ENCODE measurements at places on chromosomes 3 and 15. TPM values are rescaled to one million over a fixed set of nuclear protein-coding genes. Genes with fewer than 3 reads are reported as not detected.
A peak's percentile ranks its signal among the peaks of the same experiment; 100 is the strongest.

The CERS3 gene
- total RNA-seq: not detected

The PPP2R3A gene
- 16.9 TPM for total RNA-seq

DNA sequence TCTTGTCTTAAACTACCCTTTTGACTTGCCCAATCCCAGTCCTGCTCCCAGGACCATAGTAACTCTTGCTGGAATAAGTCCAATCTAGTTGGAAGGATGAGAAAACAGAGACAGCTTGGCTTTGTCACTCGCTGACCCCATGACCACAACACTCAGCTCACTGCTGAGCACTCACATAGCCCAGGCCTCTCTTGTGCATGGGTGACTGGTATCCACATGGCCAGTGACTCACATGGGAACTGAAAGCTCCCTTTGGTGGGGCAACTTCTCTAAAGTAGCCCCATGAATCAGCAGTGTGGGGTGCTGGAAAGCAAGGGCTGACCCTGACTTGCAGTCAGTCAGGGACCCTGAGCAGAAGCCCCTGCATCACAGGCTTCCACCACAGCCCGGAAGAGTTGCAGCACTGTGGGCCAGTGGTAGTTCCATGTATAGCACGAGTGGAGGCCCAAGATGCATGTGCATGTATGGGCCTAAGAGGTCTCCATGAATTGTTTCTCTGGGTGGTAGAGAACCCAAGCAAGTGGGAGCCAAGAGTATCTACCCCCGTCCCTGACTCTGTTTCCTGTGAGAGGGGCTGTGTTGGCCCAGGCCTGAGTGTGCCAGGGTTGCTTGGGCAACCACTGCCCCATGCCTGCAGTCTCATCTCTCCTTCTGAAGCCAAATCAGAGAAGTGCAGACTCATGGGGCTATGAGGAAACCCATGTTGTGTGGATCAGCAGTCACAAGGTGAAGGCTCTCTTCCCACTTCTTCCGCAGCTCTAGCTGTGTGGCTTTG is 62.1 kb upstream of the XCR1 start:
- peak; percentile 48 for DNase-seq

DNA sequence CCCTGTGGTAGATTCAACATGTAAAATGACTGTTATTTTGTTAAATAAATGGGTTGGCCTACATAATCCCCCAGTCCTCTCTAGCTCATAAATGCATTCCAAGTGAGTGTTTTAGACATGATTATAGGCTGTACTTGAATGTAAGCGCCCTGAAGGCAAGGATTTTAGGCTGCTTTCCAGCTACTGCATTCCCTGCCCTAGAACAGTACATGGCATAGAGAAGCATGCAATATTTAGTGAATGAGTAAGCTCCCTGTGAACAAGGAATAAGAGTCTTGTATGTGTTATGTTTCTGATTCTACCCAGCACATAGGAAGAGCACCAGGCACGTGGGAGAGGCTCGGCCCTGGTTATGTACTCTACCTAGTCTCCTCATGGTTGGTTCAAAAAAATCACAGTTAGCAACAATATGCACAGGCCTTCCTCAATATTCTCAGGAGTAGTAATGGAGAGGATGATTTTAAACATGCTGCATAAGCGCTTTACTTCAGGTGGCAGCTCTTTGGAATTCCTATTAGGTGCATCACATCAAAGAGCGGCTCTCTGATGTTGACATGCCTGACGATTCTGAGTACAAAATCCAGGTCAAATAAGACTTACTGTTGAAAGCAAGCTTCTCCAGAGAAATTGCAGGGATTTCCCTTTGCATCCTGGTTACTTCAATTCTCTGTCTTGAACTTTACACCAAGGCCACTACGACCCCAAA is 456.6 kb downstream of the MAGI1 start:
- DNase-seq: no peak

DNA sequence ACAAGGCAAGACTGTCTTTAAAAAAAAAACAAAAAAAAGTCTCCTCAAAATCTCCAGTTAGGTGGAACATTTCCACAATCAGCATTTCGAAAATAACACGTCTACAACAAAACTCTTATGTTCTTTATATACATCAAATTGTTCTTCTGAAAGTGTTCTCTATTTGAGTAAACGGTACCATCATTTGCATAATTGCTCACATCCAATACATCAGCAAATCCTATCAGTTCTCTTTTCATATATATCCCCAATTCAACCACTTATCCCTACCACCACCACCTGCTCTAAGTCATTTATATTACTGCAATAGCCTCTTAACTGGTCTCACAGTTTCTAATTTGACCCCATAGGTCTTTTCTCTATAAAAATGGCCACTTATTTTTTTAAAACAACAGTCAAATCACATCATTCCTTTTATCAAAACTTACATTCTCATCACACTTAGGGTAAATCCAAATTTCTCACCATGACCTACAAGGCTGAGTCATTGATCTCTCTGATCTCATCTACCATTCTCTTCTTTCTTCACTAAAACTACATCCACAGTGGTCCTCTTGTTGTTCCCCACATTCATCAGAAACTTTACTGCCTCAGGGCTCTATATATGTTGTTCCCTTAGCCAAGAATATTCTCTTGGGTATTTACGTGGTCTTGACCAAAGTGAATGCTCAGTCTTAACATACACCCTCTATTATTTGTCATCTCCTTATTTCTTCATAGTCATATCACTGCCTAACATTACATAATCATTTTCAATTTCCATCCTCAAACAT is 237.0 kb downstream of the SCAPER start:
- DNase-seq: no peak

- no peak for DNase-seq
These were observed 748.1 kb downstream of the GBE1 start for GRCh38 chr3:81013360-81013759.

DNA sequence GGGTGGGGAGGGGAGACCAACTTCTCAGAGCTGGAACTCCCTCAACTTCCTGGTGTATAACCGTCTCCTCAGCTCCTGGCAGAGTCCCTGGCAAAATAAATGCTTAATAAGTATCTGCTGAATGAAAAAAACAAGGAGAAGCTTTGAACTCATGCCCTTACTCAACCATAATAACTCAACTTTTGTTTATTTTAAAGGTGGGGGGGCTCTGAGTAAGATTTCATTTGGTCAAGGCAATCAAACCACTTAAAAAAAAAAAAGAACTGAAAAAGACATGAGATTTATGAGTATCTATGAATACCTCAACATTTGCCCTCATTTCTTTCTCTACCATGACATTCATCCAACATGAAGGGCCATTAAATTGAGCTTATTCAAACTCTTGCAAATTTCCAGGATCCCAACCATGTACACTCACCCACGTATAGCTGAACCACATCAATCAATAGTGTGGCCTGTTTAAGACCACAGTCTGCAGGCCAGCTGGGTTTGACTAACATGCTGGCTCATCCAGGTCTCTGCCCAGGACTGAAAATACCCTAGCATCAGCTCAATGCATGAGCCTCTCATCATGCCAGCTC is 157.9 kb downstream of the FOXP1 start:
- DNase-seq: no peak

- DNase-seq: no peak
These were observed 11.3 kb downstream of the SETD2 start for GRCh38 chr3:47152578-47152977.

DNA sequence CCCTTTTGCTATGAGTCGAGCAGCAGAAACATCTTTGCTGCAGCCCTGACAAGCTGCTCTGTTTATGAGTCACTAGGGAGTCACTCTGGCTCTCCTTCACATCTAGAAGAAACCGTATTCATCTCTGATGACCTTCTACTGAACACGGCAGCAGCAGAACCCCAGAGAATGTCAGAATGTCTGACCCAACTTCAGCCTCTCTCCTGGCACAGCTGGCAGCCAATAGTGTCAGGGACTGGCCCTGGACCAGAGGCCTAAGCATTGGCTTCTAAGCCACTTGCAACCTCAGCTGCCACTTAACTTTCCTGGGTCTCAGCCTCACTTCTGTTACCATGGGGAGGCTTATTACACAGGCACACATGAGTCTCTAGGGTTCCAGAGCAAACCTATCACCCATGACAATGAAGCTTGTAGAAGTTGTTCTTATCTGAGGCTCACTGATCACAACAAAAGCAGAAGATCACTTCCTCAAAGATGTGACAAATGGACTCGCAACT is 184.1 kb upstream of the TLE3 start:
- no peak for DNase-seq

DNA sequence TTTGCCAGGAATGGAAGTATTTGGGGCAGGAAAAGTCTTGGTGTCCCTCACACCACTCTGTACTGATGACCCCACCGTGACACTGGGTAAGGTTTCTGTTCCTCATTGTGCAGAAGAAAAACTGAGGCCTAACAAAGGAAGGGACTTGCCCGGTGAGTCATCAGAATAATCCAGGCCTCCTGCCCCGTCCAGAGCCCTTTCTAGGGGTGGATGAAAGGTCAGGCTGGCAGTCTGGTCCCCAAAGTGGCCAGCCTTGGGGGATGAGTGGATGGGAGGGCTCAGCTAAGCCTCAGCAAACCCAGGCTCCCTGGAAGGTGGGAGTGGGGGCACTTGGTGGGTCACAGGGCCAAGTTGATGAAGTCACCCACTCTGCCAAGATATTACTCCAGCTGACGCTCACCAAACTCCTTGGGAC is 2.3 kb upstream of the DNAH1 start:
- peak; percentile 30 for DNase-seq

GRCh38 chr3:193621127-193621526 is 28.1 kb downstream of the OPA1 start:
- DNase-seq: no peak

GRCh38 chr3:190577225-190577624 is 63.3 kb downstream of the IL1RAP start:
- no peak for DNase-seq

GRCh38 chr3:33982269-33982798 is 183.9 kb downstream of the PDCD6IP start:
- no peak for DNase-seq

GRCh38 chr3:127171320-127171719 is 21.6 kb upstream of the PRR23E start:
- DNase-seq: no peak
